Stimulated activated CD8-positive, alpha-beta memory T cell treated with anti-CD3 and anti-CD28 coated beads, Interleukin-7, amount 100 ng/mL, for 1 hour (primary cell): ENCODE measurements at places on chromosomes 2 and 18.

DNA sequence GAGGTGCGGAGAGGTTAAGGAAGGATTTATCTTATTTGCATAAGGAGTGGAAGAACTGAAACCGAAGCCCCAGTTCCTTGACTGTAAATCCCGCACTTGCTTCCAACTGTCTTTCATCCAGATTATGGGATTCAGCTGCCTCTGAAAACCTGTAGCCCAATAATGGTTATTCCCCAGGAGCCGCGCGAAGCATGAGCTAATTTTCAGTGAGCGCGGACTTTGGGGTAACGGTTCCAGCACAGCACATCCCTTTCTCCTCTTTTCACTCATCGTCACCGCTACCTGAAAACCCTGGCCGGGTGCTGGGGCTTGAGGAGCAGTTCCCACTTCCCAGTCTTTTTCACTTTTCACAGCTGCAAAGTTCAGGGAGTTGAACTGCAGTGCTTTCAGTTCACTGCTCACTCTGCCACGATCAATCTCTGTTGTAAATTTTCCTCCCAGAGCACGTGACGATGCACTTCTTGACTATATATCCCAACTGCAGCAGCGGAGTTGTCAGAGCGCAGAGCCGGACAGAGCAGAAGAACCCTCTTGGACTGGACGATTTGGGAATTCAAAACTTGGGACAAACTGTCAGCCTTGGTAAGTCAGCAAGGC, at the start of gene KCNE4:
TSS of gene KCNE4 (plus strand) at position 498 of the 597 bp plus-strand sequence. CDS start 641 bp downstream, outside the sequence.
- no peak for DNase-seq

GRCh38 chr2:158143703-158144360, 42.2 kb downstream of the UPP2 start:
- no peak for DNase-seq

- DNase-seq: no peak
Measured at GRCh38 chr2:12658310-12658945, 58.3 kb upstream of the TRIB2 start.

DNA sequence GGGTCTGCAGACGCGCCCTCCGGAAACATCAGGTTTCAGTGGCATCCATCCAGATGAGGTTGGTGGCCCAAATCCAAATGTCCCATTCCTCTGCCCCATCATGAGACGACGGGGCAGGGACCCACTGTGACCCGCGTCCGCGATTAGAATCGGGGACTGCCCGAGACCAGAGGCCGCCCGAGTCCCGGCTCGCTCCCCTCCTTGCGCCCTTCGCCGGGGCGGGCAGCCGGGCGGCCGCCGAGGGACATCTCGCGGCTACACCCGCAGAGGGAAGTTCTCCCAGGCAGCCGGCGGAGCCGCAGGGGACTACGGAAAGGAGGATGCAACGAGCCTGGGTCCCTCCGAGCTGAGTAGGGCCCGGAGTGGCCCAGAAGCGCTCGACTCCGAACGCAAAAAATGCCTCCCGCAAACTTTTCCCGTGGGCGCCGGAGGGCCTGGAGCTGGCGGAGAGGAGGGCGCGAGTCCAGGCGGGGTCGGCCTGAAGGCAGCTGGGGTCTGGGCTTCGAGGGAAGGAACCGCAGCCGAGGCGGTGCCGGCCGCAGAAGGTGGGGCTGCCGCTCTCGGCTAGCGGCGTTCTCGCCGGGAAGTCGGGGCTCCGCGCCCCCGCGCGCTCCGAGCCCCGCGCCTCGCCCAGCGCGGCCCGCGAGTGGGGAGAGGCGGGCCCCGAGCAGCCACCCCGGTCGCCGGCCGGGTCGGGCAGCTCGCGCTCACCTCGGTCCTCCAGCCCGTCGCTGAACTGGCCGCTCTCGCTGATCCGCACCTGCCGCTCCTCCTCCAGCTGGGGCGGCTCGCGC, 580 bp downstream of the TMEM163 start:
- DNase-seq: no peak

DNA sequence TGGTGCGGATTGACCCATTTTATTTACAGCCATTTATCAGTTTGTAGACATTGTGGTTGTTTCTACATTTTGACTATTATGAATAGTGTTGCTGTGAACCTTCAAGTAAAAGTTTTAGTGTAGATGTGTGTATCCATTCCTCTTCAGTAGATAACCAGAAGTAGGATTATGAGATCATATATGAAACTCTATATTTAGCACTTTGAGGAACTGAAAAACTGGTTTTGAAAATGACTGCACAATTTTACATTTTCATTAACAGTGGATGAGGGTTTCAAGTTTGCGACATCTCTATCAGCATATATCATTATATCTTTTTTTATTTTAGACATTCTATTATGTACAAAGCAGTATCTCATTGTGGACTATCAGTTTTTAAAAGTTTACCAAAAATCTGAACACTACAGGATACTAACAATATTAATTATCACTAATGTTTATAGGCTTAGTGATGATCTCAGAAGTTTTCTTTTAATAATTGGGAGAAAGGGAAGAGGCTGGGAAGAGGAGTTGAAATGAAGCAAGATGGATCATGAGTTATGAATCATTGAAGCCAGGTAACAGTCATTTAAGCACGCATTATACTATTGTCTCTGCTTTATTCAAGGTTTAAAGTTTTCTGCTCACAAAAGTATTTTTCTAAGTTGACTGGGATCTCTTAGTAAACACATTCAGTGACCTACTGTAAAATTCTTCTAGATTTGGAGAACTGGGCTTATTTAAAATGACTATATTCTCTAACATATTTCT, 329.0 kb upstream of the LRATD1 start:
- no peak for DNase-seq

- no peak for DNase-seq
Measured at GRCh38 chr2:25165992-25166875, 2.1 kb downstream of the POMC start.

- DNase-seq: no peak
Measured at GRCh38 chr18:36593001-36593400, 235.8 kb downstream of the TPGS2 start.

DNA sequence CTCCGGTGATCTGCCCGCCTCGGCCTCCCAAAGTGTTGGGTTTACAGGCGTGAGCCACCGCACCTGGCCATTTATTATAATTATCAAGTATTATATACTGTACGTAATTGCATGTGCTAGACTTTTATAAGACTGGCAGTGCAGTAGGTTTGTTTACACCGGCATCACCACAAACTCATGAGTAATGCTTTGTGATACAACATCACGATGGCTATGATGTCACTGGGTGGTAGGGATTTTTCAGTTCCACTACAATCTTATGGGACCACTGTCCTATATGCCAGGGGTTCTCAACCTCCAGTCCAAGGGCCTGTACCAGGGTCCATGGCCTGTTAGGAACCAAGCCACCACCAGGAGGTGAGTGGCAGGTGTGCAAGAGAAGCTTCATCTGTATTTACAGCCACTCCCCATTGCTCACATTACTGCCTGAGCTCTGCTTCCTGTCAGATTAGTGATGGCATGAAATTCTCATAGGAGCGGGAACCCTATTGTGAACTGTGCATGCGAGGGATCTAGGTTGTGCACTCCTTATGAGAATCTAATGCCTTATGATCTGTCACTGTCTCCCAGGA, 9.4 kb downstream of the SCYGR4 start:
- DNase-seq: no peak

GRCh38 chr2:62370321-62371250, 135.4 kb downstream of the TMEM17 start:
- DNase-seq: no peak

GRCh38 chr2:174012347-174013314, 47.5 kb upstream of the SP3 start:
- peak; percentile 15 for DNase-seq

GRCh38 chr2:79083597-79084251, 4.1 kb downstream of the REG1B start:
- no peak for DNase-seq

GRCh38 chr18:53883771-53884170, 340.7 kb downstream of the MBD2 start:
- DNase-seq: no peak

DNA sequence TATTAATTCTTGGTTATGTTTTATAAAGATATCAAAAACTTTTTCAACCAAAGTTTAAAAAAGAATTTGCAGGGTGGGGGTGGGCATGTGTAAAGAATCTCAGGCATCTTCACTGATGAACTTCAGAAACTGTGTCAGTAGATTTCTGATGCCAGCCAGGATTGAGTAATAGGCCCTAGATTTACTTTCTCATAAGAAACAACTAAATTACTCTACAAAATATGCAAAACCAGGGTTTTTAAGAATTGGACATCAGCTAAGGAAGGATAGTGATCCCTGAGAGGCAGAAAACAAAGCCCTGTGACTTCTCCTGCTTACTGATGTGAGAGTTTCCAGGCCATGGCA, 11.9 kb upstream of the IL1R1 start:
- DNase-seq: no peak

- DNase-seq: no peak
Measured at GRCh38 chr2:29063056-29063455, 11.3 kb downstream of the PCARE start.

DNA sequence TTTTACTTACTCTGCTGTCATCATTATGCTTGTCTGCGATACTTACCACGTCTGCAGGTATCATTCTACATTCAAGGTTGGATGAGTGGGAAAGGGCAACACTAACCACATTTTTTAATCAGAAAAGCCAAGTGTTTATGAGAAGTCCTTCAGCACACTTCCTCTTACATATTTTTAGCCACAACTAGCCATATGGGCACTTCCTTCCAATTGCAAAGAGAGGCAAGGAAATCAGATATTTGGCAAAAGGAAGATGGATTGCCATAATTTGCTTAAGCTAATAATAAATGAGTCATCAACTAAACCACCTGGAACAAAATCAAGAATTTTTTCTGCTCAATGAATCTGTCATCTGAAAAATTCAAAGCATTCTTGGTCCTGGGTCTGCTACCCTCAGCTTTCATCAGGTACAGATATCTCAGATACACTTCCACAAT, 16.7 kb upstream of the MRO start:
- no peak for DNase-seq

DNA sequence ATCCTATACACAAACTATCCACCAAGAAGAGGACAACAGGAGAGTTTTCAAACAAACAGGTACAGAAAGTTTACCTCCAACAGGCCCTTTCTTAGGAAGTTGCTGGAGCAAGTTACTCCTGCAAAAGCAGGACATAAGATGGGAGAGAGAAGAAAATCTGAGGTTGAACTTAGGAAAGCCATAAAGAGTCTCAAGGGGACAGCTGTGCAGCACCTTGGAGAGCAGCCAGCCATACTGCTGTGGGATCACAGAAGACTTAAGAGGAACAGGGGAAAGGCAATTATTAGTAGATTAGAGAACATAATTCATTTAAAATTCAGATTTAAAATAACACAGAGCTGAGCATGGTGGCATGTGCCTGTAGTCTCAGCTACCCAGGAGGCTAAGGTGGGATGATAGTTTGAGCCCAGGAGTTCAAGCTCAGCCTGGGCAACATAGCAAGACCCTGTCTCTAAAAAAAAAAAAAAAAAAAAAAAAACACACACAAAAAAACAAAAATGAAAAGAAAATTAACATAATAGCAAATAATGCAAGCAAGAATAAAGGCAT, 148.1 kb upstream of the SIX3 start:
- DNase-seq: no peak

DNA sequence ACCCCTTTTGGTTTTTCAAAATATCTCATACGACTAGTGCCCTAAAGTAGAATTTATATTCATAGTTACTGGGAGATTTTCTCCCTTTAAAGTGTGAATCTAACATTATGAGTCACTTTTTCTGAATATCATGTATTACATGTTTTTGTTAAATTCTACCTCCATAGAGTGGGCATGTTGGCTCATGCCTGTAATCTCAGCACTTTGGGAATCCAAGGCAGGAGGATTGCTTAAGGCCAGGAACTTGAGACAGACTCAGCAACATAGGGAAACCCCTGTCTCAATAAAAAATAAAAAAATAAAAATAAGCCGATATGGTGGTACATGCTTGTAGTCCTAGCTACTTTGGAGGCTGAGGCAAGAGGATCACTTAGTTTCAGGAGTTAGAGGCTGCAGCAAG, 45.3 kb upstream of the UNC80 start:
- DNase-seq: no peak

- no peak for DNase-seq
Measured at GRCh38 chr2:177393203-177393755, 706 bp downstream of the AGPS start.

GRCh38 chr2:197238043-197238365, 72.6 kb downstream of the ANKRD44 start:
- DNase-seq: no peak

GRCh38 chr18:28175930-28176697, 816 bp downstream of the CDH2 start:
- no peak for DNase-seq

- DNase-seq: no peak
Measured at GRCh38 chr2:224925810-224926100, 116.5 kb downstream of the DOCK10 start.

GRCh38 chr2:169141713-169142352, 72.5 kb downstream of the DHRS9 start:
- DNase-seq: peak; percentile 14

- DNase-seq: no peak
Measured at GRCh38 chr18:498931-499775, 1.3 kb downstream of the COLEC12 start.

GRCh38 chr2:205405752-205406151, 276.5 kb upstream of the NRP2 start:
- no peak for DNase-seq

GRCh38 chr2:205605638-205606304, 76.5 kb upstream of the NRP2 start:
- no peak for DNase-seq

GRCh38 chr2:128776461-128777195, 458.0 kb upstream of the HS6ST1 start:
- no peak for DNase-seq

DNA sequence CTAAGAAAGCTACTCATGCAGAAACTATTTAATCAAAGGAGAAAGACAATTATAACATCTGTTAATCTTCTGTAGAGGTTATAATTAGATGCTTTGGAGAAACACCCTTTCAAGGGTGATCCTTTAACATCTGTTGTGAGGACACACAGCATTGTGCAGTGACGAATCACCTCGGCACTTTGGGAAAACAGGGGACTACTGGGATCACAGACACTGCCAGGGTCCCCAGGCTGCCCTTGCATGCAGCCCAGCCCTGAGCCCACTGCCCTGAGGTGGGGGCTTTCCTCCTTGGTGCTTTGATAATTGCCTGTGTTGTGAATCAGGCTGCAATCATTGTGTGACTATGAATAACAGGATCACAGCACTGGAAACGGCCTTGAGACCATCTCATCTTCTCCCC, 10.6 kb downstream of the NCKAP5 start:
- DNase-seq: no peak

- DNase-seq: no peak
Measured at GRCh38 chr18:11035814-11036495, 113.4 kb downstream of the PIEZO2 start.

- DNase-seq: no peak
Measured at GRCh38 chr2:33366473-33366872, 110.0 kb upstream of the RASGRP3 start.

GRCh38 chr18:28284132-28284531, 107.2 kb upstream of the CDH2 start:
- DNase-seq: no peak
